ENCODE measurements at places on chromosomes 1 and 21. TPM values are rescaled to one million over a fixed set of nuclear protein-coding genes. Genes with fewer than 3 reads are reported as not detected.

Gene ADGRB2
- polyA plus RNA-seq, result not detected

Gene ADGRL4
- not detected for polyA plus RNA-seq

Gene TCEA3
- polyA plus RNA-seq, result 55.5 TPM

Gene KRTAP21-2
- not detected for polyA plus RNA-seq

Gene ANXA9
- polyA plus RNA-seq, result 13.3 TPM

Gene TFF3
- 27.0 TPM for polyA plus RNA-seq

Gene LAPTM5
- 0.76 TPM for polyA plus RNA-seq

Gene DISP3
- 0.08 TPM for polyA plus RNA-seq

Gene LCE1A
- not detected for polyA plus RNA-seq

Gene SPATA1
- 0.93 TPM for polyA plus RNA-seq

Gene UAP1
- polyA plus RNA-seq, result 37.9 TPM

Gene SPRR5
- not detected for polyA plus RNA-seq

Gene AXDND1
- 0.46 TPM for polyA plus RNA-seq

Gene AKIRIN1
- polyA plus RNA-seq, result 157 TPM

Gene NDUFS5
- 219 TPM for polyA plus RNA-seq

Gene PM20D1
- polyA plus RNA-seq, result not detected

Gene CRABP2
- 0.40 TPM for polyA plus RNA-seq

Gene CELA2B
- not detected for polyA plus RNA-seq

Gene FCRL1
- polyA plus RNA-seq, result not detected

Gene C1QC
- not detected for polyA plus RNA-seq

Gene SPRR2B
- polyA plus RNA-seq, result not detected

Gene CFHR2
- not detected for polyA plus RNA-seq

Gene PLA2G2C
- not detected for polyA plus RNA-seq

Gene SAMD11
- not detected for polyA plus RNA-seq

All from HepG2 (cell line).